Activated CD4-positive, alpha-beta T cell treated with anti-CD3 and anti-CD28 coated beads, Interleukin-2, amount 10 ng/mL, durations not matched to agents 7 days and 5 days (primary cell): ENCODE measurements at places on chromosomes 2 and 18. TPM values are rescaled to one million over a fixed set of nuclear protein-coding genes. Genes with fewer than 3 reads are reported as not detected.

RBMS1 gene
- total RNA-seq: 100 TPM

SOWAHC gene
- total RNA-seq: 0.27 TPM

SP100 gene
- 392 TPM for total RNA-seq

STARD6 gene
- total RNA-seq: not detected

DNA sequence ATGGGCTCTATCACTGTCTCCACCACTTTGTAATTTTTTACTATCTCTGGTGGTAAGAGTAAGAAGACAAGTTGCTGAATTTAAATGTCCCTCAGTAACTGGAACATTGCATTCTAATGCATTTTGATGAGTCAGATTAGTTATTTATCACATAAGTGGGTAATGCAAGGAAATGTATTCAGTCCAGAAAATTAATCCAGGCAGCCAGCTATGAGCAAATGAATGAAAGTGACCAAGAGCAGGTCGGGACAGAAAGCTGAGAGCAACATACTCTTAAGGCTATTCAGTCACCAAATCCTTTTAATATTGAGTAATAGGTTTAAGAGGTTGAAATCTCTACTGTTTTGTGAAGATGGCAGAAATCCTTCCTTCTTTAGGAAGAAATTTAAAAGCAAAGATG is 265.5 kb upstream of the PARD3B start:
- no peak for DNase-seq

DNA sequence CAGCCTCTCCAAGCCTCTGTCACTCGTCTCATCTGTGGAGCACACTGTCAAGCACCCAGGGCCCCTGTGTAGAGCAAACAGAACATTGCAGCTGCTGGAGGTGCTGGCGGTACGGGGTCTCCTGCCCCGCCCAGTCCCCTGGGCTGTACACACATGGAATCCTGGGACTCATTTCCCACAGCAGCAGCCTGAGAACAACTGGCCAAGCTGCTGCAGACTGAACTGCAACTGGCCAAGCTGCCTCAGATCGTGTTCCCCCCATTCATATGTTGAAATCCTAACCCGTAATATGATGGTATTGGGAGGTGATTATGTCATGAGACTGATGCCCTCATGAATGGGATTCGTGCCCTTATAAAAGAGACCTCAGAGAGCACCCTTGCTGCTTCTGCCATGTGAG is 130.5 kb downstream of the NCK2 start:
- DNase-seq: no peak

DNA sequence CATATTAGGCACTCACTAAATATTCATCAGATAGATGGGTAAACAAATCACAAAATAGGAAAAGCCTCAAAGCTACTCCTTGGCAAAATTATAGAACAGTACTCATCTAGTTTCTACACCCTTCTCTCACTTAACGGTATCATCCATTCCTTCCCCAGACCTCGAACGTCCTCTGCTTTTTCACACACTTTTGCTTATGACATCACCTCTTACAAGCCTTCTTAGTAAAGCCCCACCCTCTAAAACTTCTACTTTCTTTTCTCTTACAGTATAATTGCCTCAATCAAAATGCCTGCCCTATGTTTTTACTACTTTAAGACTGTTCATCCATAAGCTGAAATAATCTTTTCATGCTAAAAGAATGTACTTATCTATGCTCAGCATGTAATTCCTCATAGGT is 8.1 kb downstream of the CHN1 start:
- DNase-seq: no peak

DNA sequence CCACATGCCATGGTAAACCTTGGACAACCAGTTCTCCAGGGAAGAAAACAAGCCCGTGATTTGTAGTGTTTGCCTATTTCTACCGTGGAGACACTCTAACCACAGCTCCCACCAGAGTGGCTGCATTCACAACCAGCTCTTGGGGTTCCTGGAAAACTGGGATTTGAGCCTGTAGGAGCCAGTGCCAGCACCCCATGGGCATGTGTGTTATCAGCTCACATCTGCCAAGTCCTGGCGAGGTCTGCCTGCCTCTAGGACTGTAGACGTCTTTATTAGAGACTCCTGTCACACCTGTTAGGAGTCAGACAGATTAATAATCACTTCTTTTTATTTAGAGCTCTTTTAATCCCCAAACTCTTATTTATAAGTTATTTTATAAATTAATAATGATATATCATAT is 41.0 kb downstream of the INPP5D start:
- no peak for DNase-seq

- no peak for DNase-seq
Observed at GRCh38 chr2:132503701-132504100, 87.1 kb downstream of the GPR39 start.

DNA sequence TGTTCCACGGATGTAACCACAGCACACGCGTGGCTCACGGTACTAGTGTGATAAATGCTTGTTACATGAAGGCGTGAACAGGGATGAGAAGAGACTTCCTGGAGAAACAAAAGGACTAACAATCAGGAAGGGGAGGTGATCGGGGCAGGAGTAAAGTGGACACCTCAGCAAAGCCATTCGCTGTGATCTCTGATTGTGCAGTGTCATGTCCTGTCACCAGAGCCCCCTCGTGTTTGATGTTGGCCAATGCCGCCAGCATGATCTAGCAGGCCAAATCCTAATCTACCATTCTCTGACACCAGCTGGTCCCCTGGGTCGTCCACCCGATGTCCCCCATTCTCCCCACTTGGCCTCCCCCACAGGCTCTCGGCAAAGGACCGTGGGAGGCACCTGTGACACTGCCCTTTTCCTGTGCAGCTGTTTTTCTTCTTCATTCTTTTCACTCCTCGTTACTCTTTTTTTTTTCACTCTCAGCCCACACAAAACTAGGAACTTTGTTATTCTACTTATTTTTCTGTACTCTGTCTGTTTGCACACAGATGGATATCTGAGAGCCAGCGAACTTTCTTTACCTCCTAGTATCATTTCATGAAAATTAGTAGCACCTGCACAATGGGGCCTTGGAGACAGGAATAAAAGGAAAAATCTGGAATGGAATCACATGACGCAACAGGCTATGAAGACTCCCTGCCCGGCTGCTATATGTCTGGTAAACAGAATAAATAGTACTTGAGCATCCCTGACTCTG is 146.8 kb downstream of the TGIF1 start:
- peak; percentile 38 for DNase-seq

DNA sequence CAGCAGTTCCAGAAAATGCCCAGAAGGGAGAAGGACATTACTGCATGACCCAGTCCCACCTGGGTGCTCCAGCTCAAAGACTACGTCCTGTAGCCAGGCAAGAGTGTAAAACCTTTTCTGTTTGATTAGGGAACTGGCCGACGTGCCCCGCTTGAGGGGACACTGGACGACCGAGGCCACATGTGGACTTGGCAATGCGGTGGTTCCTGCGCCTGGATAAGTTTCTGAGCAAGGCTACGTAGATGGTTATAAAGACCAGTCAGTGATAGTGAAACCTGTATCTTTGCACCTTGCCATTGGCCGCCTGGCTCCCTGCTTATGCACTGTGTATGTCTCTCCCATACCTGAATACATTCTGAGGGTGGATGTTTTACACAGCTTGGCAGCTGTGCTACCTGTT is 567.0 kb upstream of the CRIM1 start:
- no peak for DNase-seq

- DNase-seq: no peak
Observed at GRCh38 chr2:12602661-12603060, 114.1 kb upstream of the TRIB2 start.

DNA sequence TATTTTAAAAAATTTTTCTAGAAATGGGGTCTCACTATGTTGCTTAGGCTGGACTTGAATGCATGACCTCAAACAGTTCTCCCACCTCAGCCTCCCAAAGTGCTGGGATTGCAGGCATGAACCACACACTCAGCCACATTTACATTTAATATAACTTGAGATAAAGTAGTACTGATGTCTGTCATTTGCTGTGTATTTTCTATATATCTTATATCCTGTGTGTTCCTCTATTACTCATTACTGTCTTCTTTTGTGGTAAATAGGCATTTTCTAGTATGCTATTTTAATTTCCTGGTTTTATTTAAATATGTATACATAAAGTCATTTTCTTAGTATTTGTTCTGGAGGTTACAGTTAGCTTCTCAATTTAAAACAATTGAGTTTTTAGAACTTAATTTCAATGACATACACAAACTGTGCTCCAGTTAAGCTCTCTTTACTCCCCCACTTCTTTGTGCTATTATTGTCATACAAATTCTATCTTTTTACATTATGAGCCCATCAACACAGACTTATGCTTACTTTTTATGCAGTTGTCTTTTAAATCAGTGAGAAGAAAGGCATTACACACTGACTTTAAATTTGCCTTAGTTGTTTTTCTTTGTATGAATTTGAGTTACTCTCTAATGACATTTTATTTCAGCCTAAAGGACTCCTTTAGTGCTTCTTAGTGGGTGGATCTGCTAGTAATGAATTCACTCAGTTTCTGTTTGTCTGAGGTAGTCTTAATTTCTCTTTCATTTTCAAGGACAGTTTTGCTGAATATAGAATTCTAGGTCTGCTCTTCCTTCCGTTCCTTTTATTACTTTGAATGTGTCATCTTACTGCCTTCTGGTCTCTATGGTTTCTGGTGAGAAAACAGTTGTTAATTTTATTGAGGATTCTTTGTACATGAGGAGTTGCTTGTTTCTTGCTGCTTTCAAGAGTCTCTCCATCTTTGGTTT is 6.2 kb upstream of the INPP4A start:
- no peak for DNase-seq

DNA sequence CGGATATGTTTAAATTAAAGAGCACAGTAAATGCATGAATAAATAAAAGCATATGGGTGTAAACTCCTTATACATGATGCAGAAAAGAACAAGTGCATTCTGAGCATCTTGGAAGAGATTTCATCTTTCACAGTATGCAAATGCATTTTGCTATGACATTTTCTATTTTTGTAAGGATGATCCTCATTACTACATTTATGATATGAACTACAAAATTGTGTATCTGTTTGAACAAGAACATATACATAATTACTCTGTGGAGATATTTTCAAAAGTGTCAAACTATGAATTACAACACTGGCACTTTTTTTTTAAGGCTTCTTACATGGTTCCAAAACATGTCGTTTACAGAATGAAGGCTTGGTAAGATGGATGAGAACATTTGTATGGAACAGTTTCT is 184.1 kb upstream of the TMEM200C start:
- no peak for DNase-seq

DNA sequence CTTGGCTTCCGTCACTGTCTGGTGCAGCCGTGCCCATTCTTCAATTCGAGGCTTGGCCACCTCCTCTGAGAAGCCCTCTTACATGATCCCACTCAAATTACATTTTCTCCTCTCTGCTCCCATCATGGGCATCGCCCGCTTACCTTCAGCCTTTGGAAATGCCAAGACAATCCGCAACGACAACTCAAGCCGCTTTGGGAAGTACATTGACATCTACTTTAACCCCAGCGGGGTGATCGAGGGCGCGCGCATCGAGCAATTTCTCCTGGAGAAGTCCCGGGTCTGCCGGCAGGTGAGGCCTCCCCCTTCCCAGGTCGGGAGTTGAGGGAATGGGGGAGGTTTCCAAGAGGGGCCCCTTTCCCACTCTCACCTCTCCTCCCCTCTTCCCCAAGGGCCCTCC is 38.3 kb downstream of the MYO7B start:
- no peak for DNase-seq

DNA sequence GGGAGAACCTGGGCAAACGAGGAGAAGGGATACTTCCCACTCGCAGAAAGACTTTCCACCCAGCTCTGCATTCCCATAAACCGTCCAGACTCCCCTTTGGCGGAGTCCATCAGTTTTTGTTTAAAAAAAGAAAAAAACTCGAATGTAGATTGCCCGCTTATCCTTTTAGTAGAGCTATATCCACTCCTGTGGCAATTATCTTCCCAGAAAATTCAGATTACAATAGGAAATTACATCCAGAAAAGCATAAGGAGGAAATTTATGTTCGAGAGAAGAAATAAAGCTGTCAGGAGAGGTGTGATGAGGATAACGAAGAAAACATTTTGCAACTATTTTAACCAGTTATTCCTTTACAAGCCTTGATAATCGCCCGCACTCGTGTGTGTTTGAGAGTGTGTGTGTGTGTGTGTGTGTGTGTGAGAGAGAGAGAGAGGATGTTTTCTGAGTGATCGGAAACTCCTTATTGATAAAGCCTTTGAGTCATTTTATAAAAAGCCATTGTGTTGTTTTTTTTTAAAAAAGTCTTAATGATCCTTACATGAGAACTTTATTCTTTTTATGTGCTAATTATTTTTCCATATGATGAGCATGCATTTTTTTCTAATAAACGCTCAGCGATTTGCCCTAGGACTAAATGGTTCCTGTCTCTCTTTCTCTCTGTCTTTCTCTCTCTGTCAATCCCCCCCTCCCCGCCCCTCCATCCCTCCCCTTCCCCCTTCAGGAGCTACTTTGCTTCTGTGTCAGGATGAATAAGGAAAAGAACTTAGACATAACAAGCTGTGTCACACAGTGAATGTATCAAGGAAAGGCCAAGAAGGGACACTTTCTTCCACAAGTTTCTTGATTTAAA is 1.1 kb upstream of the PPP3R1 start:
- DNase-seq: peak; percentile 39

DNA sequence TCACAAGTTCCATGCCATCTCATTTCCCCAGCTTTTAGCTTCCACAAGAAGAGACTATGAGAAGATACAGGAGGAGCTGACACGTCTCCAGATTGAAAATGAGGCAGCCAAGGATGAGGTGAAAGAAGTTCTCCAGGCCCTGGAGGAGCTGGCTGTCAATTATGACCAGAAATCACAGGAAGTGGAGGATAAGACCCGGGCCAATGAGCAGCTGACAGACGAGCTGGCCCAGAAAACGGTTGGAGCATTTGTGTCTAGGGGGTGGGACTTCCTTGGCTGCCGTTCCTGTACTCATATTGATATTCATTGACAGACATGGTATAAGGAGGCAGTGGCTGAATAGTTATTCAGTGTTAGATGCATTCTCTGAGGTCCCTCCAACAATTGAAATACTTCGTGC is 57.2 kb upstream of the LYPD6B start:
- no peak for DNase-seq

GRCh38 chr2:188675391-188676009 is 298.7 kb upstream of the COL3A1 start:
- no peak for DNase-seq
